ENCODE measurements at places on chromosomes 12 and 14. TPM values are rescaled to one million over a fixed set of nuclear protein-coding genes. Genes with fewer than 3 reads are reported as not detected.

DNA sequence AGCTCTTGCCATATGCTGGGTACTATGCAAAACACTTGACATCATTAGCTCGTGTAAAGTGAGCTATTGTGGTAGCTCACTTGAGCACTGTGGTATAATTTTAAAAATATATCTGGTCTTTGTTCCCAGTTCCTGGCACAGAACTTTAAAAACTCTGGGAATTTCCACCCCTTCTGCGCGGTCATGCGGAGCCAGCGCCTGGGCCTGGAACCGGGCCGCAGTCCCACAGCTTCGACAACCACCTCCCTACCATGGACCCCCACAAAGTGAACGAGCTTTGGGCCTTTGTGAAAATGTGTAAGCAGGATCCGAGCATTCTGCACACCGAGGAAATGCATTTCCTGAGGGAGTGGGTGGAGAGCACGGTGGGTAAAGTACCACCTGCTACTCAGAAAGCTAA is 123.1 kb downstream of the NUAK1 start:
- no peak for DNase-seq

- DNase-seq: no peak
Measured at GRCh38 chr12:119258149-119258548, 76.4 kb upstream of the CCDC60 start.

DNA sequence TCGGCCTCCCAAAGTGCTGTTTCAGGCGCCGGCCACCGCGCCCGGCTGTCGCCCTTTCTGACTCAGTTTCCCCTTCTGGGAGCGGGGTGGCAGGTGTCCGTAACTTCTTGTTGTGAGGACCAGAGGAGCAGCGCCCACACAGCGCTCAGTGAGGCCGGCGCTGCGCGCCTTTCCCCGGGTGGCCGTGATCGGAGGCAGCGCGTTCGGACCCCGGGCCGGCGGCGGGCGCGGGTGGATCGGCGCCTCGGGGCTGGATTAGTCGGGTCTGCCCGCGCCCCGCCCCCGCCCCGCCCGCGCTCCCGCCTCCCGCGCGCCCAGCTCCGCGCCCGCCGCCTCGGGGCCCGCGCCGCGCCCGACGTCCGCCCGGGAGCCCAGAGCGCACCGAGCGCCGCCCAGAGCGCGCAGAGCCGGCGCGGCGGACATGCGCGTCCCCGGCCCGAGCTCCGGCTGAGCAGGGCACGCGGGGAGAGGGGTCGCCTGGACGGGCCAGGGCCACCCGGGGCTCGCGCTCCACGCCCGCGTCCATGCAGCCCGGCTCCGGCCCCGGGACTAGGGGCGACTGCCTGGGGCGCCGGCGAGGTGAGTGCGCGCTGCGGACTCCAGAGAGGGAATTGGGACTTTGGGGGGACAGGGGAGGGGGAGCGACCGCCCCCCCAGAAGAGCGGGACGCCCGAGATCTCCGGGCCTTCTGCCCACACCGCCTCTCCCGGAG is 50.6 kb downstream of the LRCOL1 start:
- DNase-seq: no peak

DNA sequence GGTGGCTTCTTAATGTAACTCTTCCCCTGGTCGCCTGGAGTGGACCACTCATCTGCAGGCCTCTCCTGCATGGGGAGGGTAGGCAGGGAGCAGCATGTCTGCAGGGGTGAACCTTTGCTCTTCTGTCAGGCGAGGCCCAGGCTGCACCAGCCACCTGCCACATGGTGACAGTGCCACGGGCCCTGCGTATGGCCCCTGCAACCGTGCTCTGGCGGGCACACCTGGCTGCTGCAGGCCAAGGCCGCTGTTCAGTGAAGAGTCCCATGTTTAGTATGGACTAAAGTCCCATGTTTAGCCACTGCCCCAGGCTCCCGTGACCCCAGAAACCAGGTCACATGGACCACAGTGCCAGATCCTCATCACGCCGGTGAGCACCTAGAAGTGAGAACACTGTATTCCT is 187.0 kb downstream of the ADGRD1 start:
- no peak for DNase-seq

DNA sequence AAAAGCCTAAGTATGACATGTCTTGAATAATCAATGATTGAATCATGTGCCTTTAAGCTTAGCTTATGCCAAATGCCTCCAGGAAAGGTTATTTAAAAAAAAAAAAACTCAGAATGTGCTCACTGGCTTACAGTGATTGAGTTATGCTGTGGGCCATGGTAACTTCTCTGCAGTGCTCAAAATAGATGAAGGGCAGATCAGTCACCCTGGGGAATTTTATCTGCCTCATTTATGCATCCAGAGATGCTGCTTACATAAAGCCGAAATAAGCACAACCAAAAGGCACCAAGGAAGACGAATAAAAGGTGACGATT is 118.7 kb upstream of the MDM1 start:
- DNase-seq: no peak

DNA sequence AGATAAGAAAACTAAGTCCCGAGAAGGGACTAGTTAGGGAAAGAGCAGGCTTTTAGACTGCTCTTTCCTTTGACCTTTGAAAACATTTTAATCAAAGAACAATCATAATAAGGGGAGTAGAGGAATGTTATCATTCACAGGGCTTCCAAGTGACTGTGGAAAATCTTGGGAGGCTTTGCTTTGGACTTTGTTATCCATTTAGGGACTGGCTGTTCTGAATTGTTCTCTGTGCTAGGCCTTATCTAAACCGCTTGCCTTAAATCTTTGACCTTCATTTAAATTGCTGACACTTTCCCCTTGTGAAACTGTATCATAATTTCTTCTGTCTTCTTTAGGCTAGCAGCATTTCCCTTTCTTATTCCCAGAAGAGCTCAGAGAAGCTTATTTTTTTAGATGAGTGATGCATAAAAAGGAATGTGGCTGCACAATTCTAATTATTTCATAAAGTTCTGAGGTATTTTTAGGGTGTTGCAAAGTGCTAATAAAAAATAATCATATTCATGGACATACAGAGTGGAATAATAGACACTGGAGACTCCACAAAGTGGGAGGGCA is 9.5 kb upstream of the CALM1 start:
- no peak for DNase-seq

- no peak for DNase-seq
Measured at GRCh38 chr12:110637869-110638441, 24.0 kb downstream of the TCTN1 start.

DNA sequence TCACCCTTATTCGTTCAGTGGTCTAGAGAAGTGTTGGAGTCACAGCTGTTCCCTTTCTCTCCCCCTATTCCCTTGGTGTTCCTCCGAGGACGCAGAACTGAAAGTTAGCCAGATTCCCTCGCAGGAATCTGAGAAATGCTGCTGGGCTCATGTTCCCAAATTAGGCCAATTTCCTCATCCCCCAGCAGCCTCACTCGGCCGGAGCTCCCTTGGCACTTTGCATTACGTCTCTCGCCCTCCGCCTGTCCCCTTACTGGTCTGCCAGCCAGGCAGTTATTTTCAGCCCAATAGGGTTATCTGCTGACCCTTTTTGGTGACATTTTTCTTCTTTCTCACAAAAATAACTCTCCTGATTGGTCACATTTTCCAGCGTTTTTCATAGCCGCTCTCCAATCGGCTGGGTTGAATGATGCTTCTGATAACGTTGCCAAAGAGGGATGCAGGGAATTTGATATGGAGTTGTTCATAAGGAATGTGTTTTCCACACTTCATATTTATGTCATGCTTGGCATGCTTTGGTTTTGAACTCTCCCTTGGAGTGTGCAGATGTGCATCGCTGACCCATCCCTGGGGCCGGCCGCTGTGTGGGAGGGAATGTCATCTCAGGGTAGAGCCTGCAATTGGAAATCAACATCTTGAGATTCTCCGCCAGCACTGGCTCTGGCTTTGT is 9.9 kb downstream of the IFT43 start:
- peak; percentile 62 for DNase-seq

GRCh38 chr12:54139019-54139418 is 49.8 kb downstream of the SMUG1 start:
- no peak for DNase-seq

HSPA2 gene
- 28.5 TPM for total RNA-seq

TMPO gene
- 41.7 TPM for total RNA-seq

FAM90A1 gene
- total RNA-seq: not detected

DNA sequence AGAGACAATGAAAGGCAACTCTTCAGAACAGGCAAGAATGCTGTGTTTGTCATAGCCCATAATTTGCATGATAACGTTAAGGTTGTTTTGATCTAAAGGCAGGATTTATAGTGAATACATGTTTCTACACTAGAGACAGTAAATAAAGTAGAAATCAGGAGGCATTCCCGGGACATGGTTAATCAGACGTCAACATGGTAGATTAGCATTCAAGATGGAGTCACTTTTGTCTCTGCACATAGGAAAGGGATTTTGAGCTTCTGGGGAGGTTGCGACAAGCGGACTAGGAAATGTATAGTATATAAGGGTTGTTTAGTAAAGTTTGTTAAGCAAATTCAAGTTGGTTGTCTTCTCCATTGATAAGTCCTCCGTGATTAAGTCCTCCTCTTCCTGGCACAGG is 2.8 kb upstream of the RNASE1 start:
- DNase-seq: no peak

GRCh38 chr12:124915239-124916236 is 1.1 kb upstream of the UBC start:
- DNase-seq: no peak

DNA sequence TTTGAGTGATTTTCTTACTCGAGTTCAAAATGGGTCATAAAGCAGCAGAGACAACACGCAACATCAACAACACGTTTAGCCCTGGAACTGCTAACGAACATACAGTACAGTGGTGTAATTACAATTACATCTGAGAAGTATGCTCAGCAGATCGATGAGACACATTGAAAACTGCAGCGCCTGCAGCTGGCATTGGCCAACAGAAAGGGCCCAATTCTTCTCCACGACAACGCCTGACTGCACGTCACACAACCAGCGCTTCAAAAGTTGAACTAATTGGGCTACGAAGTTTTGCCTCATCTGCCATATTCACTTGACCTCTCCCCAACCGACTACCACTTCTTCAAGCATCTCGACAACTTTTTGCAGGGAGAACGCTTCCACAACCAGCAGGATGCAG is 145.6 kb downstream of the SCARB1 start:
- no peak for DNase-seq

TAS2R31 gene
- total RNA-seq: 9.5 TPM

- no peak for DNase-seq
Measured at GRCh38 chr12:91139286-91139685, 28.0 kb upstream of the LUM start.

GRCh38 chr12:51863933-51864832 is 15.7 kb upstream of the FIGNL2 start:
- DNase-seq: no peak

- no peak for DNase-seq
Measured at GRCh38 chr12:52439845-52440244, 5.7 kb upstream of the KRT75 start.

- no peak for DNase-seq
Measured at GRCh38 chr12:68871921-68872320, 61.0 kb downstream of the CPM start.

GRCh38 chr12:34393821-34394150 is 371.5 kb downstream of the ALG10 start:
- no peak for DNase-seq

DNA sequence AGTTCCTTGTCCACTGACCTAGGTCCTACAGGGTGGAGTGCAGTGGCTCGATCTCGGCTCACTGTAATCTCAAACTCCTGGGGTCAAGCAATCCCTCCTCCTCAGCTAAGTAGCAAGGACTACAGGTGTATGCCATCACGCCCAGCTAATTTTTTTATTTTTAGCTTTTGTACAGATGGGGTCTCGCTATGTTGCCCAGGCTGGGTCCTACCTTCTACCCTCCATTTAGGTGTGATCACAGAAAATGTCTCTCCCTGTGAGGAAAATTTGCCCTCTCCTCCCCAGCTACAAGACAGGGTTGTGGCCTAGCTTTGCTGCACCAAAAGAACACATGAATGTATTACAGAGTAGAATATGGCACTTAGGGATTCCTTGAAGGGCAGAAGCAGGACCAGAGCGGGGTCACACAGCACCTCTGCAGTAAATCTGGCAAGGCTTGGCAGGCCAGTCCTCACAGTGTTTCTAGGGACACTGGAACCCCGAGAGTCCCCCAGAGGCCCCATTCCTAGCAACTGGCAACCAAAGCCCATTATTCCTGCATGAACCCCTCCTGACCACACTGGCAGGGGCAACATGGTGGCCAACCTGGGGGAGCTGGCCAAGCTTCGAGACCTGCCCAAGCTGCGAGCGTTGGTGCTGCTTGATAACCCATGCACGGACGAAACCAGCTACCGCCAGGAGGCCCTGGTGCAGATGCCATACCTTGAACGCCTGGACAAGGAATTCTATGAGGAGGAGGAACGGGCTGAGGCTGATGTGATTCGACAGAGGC is 2.0 kb upstream of the ENO2 start:
- no peak for DNase-seq

SYNDIG1L gene
- total RNA-seq: 3.1 TPM

KRT6B gene
- not detected for total RNA-seq

GRCh38 chr12:89645434-89645833 is 63.2 kb downstream of the ATP2B1 start:
- DNase-seq: no peak

DNA sequence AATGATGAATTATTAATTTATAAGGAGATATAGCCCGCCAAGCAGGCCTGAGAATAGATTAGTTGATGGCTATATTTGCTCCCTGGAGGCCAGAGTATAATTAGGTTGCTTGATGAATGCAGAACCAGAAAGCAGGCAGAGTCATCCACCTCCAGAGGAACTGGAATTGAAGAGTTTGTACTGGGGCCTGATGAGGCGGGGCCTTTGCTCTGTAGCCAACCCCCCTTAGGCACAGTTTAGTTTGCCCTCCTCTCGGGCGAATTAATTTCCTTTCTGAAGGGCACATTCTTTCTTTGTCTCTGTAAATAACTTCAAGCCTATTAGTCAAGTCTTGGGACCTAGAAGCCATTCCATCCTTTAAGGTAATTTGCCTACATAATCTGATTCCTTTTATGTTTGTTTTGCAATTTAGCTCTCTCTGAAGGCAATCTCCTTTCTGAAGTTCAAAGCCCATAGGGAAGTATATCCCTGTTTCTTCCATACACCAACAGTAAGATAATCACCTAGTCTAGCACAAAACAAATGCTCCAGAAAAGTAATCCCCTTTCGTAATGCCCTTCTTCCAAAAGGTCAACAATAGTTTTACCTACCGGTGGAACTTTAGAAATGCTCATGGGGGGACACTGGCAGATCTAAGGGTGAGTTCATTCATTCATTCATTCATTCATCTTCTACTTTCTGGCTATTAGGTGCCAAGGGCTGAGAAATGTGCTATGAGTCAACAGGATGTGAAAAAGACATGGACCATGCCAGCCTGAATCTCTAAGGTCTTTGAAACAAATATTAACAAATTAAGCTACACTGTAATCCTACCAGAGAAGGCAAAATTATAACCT is 84.8 kb upstream of the NUDT4 start:
- DNase-seq: no peak

DNA sequence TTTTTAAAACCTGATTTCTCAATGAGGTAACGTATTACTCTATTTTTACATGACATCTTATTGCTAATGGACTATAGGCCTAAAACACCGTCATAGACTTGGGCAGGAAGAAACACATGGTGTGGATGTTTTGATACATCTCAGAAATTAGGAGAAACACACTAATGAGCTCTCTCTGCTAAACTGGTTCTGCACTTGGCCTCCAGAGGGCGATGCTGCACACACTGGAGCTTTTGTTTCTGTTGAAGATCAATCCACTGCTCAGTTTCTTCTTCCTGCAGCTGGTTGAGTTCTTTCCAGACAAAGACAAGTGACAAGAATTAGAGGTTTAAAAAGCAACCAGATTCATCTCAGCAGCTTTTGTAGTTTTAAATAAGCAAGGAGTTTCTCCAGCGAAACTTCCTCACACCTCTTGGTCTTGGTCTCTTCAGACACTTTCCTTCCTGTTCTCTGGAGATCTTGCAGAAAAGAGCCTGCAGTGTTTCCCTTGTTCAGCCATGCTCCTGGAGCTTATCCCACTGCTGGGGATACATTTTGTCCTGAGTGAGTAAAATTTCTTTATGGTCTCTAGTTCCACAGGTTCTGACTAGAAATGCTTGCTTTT is 178.5 kb upstream of the OR4E1 start:
- DNase-seq: no peak

All from thoracic aorta (tissue), 2 donors.